Stimulated activated CD4-positive, alpha-beta T cell treated with anti-CD3 and anti-CD28 coated beads, Interleukin-12 subunit alpha, Interleukin-12 subunit beta, amount 100 ng/mL, for 48 hours (primary cell): ENCODE measurements at places on chromosomes 2 and 18.

- peak; percentile 43 for DNase-seq
Measured at GRCh38 chr2:177147093-177147694, 65.4 kb upstream of the HNRNPA3 start.

GRCh38 chr18:9849407-9850283 lies 36.1 kb upstream of the TXNDC2 start:
- no peak for DNase-seq

- DNase-seq, result peak; percentile 20
Measured at GRCh38 chr2:88199912-88200682, 30.0 kb downstream of the THNSL2 start.

DNA sequence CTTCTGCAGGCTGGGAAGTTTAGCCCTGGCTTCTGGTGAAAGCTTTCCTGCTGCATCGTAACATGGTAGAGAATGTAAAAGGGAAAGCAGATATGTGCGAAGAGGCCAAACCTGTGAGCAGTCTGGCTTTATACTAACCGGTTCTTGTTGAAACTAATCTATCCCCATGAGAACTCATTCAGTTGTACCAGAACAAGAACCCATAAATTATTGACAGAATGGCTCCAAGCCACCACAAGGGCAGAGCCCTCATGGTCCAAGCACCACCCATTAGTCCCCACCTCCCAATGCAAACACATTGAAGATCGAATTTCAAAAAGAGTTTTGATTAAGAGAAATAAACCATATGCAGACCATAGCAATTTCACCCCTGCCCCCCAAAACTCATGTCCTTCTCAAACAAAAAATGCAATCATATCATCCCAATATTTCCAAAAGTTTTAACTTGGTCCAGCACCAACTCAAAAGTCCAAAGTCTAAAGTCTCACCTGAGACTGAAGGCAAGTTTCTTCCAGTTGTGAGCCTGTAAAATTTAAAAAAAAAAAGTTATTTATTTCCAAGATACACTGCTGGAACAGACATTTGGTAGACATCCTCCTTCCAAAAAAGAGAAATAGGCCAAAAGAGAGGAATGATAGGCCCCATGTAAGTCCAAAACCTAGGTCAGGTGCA lies 318.9 kb downstream of the CNTNAP5 start:
- no peak for DNase-seq

DNA sequence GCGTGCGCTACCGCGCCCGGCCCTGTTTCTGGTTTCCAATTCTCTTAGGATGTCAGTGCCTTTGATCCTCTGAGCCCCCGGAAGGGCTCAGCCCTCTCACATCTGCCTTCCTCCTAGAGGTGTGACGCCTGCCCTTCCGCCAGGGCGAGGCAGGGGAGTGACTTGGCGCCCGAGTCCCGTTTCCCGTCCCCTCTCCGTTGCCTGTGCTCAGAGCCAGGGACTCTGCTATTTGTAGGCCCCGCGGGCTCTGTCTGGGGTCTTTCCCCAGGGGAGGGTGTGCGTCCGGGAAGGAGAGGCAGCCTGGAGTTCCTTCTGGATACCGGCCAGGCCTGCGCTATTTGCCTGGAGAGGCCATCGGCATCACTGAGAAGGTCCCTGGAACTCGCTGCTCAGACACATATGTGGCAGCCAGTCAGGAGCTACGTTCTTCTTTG lies 103.7 kb upstream of the TAF1B start:
- DNase-seq, result no peak

GRCh38 chr18:40904295-40904694 lies 1050.7 kb upstream of the PIK3C3 start:
- DNase-seq, result no peak

DNA sequence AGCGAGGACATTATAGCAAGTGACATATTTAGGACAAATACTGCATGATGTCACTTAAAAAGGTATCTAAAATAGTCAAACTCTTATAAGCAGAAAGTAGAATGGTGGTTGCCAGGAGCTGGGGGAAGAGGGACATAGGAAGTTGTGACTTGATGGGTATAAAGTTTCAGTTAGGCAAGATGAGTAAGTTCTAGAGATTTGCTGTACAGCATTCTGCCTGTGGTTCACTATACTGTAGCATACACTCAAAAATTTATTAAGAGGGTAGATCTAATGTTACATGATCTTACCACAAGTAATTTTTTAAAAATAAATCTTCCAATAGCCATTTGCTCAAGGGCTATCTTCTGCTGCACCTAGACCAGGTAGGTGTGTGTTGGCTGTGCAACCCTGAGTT lies 78.1 kb upstream of the NPAS2 start:
- no peak for DNase-seq

- DNase-seq, result no peak
Measured at GRCh38 chr18:21703241-21703820, 1.2 kb downstream of the ABHD3 start.

DNA sequence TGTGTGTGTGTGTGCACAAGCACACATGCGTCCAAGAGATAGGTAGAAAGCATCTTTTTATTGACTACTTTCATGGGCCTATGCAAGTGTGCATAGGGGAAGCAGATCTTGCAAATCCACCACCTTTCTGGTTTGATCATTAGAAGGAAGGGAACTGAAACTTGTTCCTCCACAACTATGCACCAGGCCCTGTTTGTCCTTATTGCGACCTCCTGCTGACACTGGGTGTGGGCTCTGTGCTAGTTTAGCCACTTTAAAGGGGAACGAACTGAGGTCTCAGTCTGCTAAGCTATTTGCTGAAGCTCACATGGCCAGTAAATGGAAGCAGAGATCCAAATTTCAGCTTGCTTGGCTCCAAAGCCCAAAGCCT lies 32.1 kb upstream of the INSIG2 start:
- DNase-seq, result no peak

- no peak for DNase-seq
Measured at GRCh38 chr2:45340318-45340717, 270.7 kb downstream of the SRBD1 start.

DNA sequence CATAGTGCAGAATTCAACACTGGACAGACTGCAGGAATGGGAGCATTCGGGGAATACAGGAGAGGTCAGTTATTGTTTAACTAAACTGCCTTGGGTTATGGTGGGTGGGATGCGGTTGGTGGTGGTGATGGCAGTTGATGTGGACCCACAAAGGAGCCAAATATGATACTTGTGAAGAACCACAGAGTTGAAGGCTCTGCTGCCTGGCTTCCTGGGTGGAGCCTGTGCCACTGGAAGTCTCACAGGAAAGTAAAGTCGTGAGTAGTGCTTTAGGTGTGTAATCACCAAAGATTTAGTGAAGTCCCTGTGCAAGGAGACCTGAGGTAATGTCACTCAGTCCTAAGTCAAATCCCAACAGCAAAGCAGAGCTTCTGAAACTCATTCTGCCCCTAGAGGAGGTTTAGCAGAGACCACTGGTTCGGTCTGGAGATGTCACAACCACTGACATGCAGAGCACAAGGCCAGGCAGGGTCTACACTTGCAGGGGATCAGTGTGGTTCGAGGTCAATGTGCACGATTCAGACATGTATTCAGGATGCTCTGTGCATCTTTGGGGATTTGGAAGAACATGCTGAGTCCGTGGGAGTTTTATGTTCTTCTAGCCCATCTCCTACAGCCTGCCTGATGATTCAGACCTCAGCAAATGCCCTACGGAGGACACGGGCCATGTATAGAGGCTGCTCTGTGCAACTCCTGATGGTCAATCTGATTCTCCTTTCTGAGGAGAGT lies 1150.9 kb downstream of the RPIA start:
- DNase-seq, result no peak

- no peak for DNase-seq
Measured at GRCh38 chr2:154386186-154386585, 312.3 kb upstream of the KCNJ3 start.

DNA sequence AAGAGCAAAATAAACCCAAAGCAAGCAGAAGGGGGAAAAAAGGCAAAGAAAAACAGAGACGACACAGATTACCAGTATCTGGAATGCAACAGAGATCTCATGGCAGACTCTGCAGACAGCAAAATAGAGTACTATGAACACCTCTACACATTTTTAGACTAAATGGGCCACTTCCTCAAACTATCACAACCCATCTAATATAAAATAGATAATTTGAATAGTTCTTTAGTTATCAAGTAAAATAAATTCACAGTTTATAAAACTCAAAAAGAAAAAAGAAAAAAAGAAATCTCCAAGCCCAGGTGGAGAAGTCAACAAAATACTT lies 16.6 kb downstream of the SESTD1 start:
- DNase-seq, result no peak
